Progenitor cell of endocrine pancreas (in vitro differentiated cells): ENCODE measurements at places on chromosomes 4 and X. TPM values are rescaled to one million over a fixed set of nuclear protein-coding genes. Genes with fewer than 3 reads are reported as not detected.
A peak's percentile ranks its signal among the peaks of the same experiment; 100 is the strongest.

DNA sequence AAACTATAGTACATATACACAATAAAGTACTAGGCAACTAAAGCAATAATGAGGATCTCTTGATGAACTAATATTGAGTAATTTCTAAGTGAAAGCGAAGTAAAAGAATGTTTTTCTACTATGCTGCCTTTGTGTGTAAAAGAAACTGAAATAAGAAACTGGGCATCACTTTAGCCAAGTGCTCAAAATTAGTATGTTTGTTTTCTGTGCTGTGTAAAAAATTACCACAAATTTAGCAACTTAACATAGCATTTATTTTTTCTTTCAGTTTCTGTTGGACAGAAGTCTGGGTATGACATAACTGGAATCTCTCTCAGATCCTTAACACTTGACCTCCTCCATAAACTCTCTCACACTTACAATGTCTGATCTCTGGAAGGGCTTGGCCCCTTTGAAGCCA lies 687.1 kb upstream of the MAGEB2 start:
- no peak overlapping the region for H3K4me3 ChIP-seq
- H3K4me1 ChIP-seq: no peaks in the 10 kb centered on the region
- H3K27me3 ChIP-seq: no peaks in the 10 kb centered on the region
- no peaks in the 10 kb centered on the region for H3K36me3 ChIP-seq

Gene ITGB1BP2
- 5.8 and 6.6 TPM in 2 replicates for total RNA-seq

Gene KDM6A
- total RNA-seq: 102 and 112 TPM in 2 replicates

DNA sequence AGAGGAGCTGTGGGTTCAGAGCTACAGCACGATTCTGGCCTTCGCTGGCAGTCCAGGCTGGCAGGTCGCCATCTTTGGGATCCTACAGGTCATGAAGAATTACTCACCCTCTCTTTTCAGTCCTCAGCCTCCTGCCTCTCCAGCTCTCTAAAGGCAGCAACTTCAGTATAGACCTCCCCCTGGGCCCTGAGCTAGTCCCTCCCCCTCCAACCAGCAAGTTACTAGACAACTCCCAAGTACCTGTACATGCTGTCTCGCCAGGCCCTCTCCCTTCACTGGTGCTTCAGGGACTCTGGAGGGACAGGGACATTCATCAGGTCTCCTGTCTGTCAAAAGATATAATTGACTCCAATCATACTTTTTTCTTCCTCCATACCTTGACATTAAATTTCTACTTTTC lies at the start of gene GPR119:
GPR119 (minus strand) TSS at position 155 of the 400 bp plus-strand sequence. CDS start 227 bp downstream, outside the sequence.
- H3K27ac ChIP-seq: peak within 1 kb of the TSS; percentile 31
- peaks cover 12% of the 10 kb centered on the region for H3K27me3 ChIP-seq
- DNase-seq: no peak
- H3K36me3 ChIP-seq: no peaks in the 10 kb centered on the region
- H3K4me1 ChIP-seq: no peaks in the 10 kb centered on the region
- no peak within 1 kb of the TSS for H3K4me3 ChIP-seq

- H3K27ac ChIP-seq: no peak overlapping the region
- H3K36me3 ChIP-seq: peaks cover 40% of the 10 kb centered on the region
- H3K4me3 ChIP-seq: no peak overlapping the region
- peaks cover 9% of the 10 kb centered on the region for H3K4me1 ChIP-seq
- no peaks in the 10 kb centered on the region for H3K27me3 ChIP-seq
Measured at GRCh38 chr4:84697615-84698201, 114.8 kb downstream of the CDS1 start.

DNA sequence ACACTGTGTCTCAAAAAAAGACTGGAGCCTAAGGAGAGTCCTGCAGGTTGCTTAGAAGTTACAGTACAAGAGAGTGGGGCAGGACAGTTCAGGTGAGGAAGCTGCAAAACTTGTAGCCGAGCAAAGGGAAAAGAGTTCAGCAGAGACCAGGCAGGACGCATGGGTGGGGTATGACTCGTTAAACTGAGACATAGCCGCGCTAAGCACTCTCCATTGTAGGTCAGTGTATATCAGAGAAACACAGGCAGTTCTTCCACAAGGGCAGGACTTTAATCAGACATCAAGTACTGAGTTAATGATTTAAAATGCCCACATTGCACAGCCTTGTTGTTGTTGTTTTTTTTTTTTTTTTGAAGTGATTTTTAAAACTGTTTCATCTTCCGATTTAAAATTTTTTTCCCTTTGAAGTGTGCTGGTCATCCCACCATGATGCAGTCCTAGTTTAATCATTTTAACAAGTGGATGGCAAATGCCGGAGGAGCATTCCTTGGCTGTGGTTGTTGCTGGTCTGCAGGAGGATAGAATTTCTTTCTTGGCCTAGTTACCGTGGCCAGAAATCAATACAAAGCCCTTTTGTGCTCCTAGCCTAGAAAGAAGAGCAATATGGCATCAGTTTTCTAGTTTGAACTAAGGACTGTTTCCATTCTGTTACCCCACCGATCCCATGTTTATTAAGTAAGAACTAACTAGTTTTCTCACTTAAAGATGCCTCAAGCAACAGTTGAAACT lies 10.3 kb downstream of the LAP3 start:
- no peak overlapping the region for H3K4me3 ChIP-seq
- H3K27me3 ChIP-seq: no peaks in the 10 kb centered on the region
- DNase-seq: no peak
- peak overlapping the region; percentile 65 for H3K27ac ChIP-seq
